ENCODE measurements at places on chromosomes 3 and 15.

DNA sequence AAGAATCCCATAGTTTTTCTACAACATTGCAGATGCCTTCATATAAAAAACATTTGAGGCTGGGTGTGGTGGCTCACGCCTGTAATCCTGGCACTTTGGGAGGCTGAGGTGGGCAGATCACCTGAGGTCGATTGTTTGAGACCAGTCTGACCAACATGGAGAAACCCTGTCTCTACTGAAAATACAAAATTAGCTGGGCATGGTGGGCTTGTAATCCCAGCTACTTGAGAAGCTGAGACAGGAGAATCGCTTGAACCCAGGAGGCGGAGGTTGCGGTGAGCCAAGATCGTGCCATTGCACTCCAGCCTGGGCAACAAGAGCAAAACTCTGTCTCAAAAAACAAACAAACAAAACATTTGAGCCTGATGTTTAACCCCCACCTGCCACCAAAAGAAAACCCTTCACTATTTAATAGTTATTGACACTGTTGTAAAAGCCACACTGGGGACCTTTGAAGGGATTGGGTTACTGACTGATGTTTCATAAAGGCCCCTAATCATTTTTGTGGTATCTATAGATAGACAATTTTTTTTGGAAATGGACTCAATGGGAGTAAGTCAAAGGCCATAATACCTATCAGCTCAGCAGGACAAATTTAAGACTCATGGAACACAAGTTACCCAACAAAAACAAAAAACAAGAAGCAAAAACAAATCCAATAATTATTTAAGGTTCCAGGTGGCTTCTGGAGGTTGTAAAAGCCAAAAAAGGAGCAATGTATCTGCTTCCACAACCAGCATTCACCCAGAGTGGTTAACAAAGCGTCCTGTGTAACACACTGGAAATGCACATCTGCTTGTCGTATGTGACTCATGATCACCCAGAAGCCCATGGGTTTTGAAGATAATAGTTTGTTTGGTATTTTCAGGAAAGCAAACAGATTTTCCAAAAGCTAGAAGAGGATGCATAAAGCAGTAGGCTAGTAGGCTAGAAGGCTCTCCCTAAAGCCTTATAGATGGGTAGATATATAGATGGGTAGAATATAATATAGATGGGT lies 41.2 kb downstream of the CDCP1 start:
- no peak for DNase-seq

DNA sequence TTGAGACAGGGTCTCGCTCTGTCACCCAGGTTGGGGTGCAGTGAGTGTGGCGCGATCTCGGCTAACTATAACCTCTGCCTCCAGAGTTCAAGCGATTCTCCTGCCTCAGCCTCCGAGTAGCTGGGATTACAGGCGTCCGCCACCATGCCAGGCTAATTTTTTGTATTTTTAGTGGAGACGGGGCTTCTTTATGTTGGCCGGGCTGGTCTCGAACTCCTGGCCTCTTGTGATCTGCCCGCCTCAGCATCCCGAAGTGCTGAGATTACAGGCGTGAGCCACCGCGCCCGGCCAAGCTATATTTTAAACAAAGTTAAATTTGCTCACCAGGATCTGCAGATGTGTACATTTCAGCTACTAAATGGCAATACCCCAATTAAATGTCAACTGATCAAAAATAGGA lies 1.1 kb upstream of the C3orf38 start:
- DNase-seq: no peak

GRCh38 chr15:88484682-88485331 lies 17.3 kb downstream of the MRPS11 start:
- DNase-seq: peak; percentile 25

- DNase-seq: no peak
These were observed 53.7 kb downstream of the RGMA start for GRCh38 chr15:93035092-93035915.

DNA sequence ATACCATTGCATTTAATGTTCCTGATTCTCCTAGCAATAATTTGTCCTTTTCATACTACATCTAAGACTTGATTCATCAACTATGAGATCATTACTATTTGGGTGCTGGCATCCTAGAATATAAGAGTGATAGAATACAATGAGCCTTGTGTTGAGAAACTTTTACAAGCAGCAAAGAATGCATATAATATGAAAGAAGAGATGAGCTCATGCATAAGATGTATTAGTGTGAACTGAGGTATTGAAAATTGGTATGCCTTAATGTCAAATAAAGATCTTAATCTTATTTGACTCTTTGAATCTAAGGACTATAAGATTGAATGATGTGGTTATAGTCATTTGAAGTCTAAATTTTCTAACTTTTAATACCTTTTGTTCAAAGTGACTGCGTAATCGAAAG lies 220.0 kb upstream of the ARHGEF26 start:
- DNase-seq: no peak

DNA sequence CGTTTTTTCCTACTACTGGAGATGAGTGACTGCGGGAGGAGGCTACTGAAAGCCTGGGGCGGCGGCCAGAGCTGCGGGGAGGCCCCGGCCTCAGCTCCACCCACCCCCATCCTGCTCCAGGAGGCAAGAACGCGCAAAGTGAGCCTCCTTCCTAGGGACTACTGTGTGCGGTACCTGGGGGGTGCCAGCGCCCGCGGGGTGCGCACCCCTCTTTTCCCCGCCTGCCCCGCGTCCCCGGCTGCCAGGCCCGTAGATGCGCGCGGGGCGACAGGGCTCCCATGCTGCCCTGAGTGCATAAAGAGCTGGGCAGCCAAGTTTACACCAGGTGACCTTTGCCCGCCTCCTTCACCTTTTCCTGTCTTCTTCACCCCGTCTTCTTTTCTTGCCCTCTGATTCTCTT lies 2.5 kb upstream of the USF3 start:
- no peak for DNase-seq

Measured in skeletal muscle cell (primary cell).